NCI-H2029 treated with DMSO at 0.1 percent for 48 hours (cell line): ENCODE measurements at places on chromosomes 6 and 20.

DNA sequence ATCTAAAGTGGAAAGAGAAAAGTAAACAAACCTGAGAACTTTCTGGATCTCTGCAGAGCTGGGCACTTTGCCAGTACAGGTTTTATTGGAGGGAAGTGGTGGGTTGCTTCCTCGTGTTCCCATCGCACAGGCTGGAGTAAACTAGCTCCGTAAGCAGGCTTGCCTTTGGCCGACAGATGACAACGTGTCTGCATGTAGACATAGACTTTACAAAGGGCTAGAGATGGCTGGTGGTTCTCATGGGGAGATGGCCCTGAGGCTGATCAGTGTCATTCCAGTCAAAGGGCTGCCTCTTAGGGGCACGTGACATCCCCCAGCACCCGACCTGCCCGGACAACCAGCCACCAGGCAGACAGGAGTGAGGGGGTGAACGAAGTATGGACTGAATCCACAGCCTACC, 98.8 kb downstream of the YTHDF1 start:
- no peak for DNase-seq

- no peak for DNase-seq
Observed at GRCh38 chr6:71375676-71376075, 87.1 kb downstream of the OGFRL1 start.

GRCh38 chr6:25794784-25795183, 37.1 kb downstream of the SLC17A1 start:
- DNase-seq, result no peak

DNA sequence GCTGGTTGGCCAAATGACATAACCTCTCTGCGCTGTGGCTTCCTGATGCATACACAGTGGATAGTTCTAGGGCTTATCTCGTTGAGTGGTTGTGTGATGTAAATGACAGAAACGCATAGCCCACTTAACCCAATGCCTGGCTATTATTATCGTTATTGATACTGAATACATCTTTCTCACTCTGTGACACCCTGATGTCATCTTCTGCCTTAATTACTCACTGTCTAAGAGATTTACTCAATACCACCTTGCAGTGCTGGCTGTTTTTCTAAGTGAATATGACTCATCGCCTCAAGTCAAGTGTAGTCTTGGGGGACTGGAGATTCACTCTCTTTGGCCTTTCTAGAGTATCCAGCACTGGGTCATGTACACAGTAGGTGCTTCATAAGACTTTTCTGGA, 73.6 kb downstream of the NDUFAF5 start:
- DNase-seq, result no peak

DNA sequence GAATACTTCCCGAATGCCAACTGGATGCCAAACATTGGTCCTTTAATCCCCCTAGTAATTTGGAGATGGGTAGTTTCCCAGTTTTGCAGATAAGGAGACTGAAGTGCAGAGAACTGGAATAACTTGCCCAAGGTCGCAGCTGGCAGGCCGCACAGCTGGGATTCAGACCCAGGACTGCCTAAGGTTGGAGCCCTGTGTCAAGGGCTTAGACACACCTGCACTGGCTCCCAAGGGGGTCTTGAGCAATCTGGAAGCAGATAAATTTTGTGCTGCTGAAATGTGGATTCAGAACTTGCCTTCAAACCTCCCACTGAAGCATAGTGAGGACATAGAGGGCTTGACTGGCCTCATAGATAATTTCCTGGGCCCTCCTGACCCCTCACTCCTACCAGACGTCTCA, 30.5 kb downstream of the FOXP4 start:
- no peak for DNase-seq

GRCh38 chr20:10135438-10135837, 83.2 kb upstream of the SNAP25 start:
- no peak for DNase-seq

GRCh38 chr20:48759631-48760245, 68.1 kb downstream of the PREX1 start:
- DNase-seq, result peak; percentile 44

DNA sequence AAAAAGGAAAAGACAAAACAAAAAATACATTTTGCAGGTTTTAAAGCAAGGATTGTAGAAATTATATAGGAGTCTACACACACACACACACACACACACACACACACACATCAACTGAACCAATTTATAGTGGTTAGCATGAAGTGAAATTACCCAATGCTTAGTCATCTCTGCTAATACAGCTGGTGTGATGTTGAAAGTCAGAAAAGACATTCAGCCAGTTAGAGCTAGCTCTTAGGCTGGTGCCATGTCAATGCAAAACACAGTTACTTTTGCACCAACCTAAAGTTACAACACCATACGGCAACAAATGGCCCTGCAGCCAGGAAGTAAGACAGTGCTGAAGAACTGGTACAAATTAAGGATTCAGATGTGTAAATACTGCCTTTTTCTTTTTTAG, 15.2 kb downstream of the FAM210B start:
- DNase-seq, result no peak

GRCh38 chr6:1336246-1336843, 24.4 kb downstream of the FOXQ1 start:
- no peak for DNase-seq

- DNase-seq, result no peak
Observed at GRCh38 chr6:130996635-130997034, 66.4 kb downstream of the EPB41L2 start.

- no peak for DNase-seq
Observed at GRCh38 chr6:56282391-56282790, 35.0 kb upstream of the COL21A1 start.

DNA sequence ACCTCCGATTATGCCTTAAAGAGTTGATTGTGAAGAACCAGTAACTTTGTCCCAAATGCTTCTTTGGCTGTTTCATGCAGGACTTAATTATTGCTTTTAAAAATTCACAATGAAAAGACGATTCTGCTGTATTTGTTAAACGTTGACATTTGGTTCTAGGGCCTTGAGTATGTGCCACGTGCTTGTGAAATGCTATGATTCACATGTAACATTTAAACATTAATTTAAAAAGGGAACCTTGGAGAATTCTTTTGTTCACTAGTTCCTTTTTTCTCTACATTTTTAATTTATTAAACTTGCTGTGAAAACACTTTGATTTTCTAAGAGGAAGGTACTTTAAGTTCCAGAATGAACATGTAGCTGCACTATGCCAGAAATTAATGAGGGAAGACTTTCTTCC, 9.5 kb downstream of the GZF1 start:
- DNase-seq, result no peak

DNA sequence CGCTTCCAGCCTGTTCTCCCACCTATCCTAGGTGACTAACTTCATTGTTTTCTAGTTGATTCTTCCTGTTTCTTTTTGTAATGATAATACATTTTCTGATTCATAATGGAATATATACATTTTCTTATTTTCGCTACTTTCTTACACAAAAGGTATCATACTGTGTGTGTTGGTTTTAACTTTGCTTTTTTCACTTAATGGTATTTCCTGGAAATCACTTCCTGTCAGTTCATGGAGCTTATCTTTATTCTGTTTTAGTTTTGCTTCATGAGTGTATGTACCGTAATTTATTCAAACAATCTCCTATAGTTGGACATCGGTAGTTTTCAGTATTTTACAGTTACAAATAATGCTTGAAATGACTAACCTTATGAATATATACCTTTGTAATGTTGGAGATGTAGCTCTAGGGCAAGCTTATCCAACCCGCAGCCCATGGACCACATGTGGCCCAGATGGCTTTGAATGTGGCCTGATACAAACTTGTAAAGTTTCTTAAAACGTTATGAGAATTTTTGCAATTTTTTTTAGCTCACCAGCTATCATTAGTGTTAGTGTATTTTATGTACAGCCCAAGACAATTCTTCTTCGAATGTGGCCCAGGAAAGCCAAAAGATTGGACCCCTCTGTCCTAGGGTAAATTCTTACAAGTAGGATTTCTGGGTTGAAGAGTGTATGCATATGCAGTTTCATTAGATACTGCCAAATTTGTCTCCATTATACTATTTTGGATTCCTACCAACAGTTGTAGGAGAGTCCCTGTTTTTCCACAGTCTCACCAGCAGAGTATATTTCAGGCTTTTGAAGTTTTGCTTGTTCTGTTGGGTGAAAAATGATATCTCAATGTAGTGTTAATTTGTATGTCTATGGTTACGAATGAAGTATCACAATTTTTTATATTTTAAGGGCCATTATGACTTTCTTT, 16.7 kb downstream of the TRMT11 start:
- DNase-seq, result no peak

- DNase-seq, result no peak
Observed at GRCh38 chr20:20461551-20461950, 93.6 kb downstream of the INSM1 start.

DNA sequence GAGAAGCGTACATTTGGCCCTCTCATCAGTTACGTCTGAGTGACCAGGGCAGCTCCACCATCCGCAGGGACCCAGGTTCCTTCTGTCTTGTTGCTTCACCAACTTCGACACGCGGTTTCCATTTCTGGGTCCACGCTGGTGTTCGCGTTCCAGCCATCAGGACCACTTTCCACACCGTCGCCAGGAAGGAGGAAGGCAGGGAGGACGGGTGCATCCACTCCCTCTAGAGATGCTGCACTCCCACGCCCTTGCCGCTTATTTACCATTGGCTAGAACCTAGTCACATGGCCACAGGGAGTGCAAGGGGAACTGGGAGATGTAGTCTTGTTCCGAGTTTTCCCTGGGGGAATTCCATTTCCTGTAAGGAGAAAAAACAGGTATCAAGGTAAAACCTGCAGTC, 33.2 kb upstream of the SNX9 start:
- DNase-seq, result no peak

GRCh38 chr6:3726421-3726820, 25.1 kb downstream of the PXDC1 start:
- no peak for DNase-seq

DNA sequence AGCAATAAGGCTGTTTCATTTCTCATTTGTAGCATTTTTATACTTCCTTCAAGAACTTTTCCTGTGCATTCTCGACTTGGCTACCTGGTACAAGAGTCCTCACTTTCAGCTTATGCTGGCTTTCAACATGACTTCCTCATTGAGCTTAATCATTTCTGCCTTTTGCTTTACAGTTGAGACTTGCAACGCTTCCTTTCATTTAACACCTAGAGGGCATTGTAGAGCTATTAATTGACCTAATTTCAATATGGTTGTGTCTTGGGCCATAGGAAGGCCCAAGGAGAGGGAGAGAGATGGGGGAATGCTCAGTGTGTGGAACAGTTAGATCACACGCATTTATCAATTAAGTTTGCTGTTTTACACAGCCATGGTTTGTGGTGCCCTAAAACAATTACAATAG, 37.2 kb downstream of the SLC22A2 start:
- DNase-seq, result no peak

GRCh38 chr6:133705731-133706130, 183.2 kb upstream of the TCF21 start:
- DNase-seq, result no peak

GRCh38 chr6:116066789-116067188, 6.1 kb upstream of the FRK start:
- no peak for DNase-seq

GRCh38 chr6:135086414-135086764, 31.8 kb upstream of the HBS1L start:
- DNase-seq, result no peak

GRCh38 chr20:22974354-22974753, 60.8 kb upstream of the SSTR4 start:
- no peak for DNase-seq

GRCh38 chr6:12279322-12280091, 10.7 kb upstream of the EDN1 start:
- DNase-seq, result no peak

DNA sequence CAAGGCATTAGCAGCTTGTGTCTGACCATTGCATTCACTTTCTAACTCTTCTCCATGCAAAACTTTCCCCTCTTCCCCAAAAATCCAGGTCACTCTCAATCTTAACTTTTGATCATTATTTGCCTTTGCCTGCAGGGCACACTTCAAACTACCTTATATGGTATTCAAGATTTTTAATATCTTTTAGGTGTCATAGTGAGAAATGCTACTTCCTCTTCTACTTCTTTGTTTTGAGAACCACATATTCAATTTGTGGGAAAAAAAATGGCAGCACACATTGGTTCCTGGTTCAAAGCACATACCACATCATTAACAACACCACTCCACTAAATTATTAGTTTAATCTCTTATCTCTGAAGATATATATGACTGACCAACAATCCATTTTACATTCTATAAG, 1267.0 kb upstream of the CITED2 start:
- no peak for DNase-seq

- no peak for DNase-seq
Observed at GRCh38 chr6:3999800-4000661, 78.9 kb downstream of the FAM217A start.

GRCh38 chr6:32908897-32909296, 31.9 kb downstream of the HLA-DMB start:
- DNase-seq, result no peak

- no peak for DNase-seq
Observed at GRCh38 chr20:57671662-57672061, 38.2 kb downstream of the PMEPA1 start.

GRCh38 chr6:79100304-79100703, 22.2 kb upstream of the PHIP start:
- no peak for DNase-seq

GRCh38 chr6:40328386-40328985, 258.7 kb downstream of the LRFN2 start:
- peak; percentile 67 for DNase-seq

DNA sequence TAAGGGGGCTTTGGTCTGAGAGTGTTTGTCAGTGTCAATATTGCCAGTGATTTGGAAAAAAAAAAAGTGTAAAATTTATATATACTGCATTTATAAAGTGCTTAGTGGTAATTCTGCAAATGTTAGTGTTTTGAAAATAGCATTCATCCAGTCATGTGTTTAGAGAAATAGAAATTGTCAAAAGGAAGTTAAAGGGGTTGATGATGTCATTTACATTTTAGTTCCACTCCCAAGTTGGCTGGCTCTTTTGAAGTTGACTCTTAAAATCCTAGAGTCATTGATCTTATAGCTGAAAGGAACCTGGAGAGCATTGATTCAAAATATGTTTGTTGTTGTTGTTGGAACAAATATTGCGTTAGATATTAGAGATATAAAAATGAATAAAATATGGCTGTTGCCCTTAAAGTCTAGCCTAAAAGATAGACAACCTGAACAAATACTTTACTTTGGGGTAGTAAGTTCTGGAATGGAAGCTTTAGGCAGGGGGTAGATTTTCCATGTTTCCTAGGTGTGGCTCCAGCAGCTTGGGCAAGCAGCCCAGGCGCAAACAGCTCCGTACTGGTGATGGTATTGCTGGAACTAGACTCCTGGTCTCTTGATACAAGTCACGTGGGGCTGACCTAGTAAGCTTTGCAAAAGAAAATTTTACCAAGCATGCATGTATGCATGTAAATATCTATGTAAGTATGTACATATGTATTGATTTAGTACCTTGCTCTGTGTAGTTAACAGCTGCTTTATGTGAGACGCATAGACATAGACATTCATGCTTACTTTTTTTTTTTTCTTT, 46.3 kb downstream of the HIVEP1 start:
- peak; percentile 32 for DNase-seq

GRCh38 chr6:89483111-89483720, 50.3 kb downstream of the ANKRD6 start:
- peak; percentile 47 for DNase-seq

DNA sequence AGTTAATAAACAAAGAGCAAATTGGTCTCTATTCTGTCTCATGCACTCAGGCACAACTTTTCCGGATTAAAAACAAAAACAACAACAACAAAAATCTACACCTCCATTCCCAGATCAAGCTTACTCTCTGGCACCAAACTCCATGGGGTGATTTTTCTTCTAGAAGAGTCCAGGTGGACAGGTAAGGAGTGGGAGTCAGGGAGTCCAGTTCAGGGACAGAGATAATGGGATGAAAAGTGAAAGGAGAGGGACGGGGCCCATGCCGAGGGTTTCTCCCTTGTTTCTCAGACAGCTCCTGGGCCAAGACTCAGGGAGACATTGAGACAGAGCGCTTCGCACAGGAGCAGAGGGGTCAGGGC, 437 bp upstream of the HLA-A start:
- DNase-seq, result no peak

GRCh38 chr6:127115084-127115655, 3.3 kb upstream of the RSPO3 start:
- no peak for DNase-seq
